ENCODE measurements at places on chromosomes 7 and 10. TPM values are rescaled to one million over a fixed set of nuclear protein-coding genes. Genes with fewer than 3 reads are reported as not detected.

Gene WIPF3
- 5.6 TPM for total RNA-seq

Gene ECD
- 28.7 TPM for total RNA-seq

Gene PRPS1L1
- not detected for total RNA-seq

Gene HNRNPF
- 110 TPM for total RNA-seq

Gene IFRD1
- 90.5 TPM for total RNA-seq

Gene UPK3B
- not detected for total RNA-seq

Gene PAX4
- total RNA-seq = not detected

DNA sequence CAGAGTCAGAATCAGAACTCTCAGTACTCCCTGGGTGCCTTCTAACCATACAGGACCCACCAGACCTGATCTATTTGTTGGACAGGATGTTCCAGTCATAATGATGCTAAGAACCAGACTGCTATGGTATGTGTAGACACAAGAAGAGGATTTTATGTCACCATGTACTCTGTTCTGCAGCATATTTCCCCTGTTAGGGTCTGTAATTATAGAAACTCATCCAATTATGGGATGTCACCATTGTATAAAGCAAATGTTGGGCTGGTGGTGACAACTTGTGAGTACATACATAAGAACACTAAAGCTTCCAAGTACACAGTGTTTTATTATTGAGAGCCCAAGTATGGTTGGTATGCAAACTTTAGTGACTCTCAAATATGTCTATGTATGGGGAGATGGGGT is 67.1 kb upstream of the AGBL3 start:
- no peak for DNase-seq

GRCh38 chr7:47104206-47104549 is 477.7 kb downstream of the TNS3 start:
- DNase-seq = no peak

DNA sequence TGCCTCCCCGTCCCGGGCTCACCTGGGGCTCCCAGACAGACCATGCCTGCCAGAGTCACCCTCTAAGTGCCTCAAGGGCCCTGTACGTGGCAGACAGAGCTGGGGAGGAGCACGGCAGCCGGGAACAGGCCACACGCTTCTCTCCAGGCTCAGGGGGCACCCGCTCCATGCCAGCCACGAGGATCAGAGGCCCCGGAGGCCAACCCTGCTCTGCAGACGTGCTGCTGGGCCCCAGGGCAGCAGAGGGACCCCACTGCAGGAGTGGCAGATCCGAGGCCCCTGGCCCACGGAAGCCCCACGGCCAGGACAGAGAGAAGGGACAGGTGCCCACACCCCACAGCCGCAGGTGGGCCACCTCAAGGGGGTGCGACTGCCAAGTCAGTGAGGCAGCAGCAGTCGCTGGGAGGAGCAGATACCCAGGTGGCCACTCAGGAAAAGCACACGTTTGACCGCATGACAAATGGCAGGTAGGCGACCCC is 58.4 kb upstream of the TNRC18 start:
- DNase-seq = no peak

GRCh38 chr7:25877802-25878789 is 273.9 kb upstream of the NFE2L3 start:
- no peak for DNase-seq

DNA sequence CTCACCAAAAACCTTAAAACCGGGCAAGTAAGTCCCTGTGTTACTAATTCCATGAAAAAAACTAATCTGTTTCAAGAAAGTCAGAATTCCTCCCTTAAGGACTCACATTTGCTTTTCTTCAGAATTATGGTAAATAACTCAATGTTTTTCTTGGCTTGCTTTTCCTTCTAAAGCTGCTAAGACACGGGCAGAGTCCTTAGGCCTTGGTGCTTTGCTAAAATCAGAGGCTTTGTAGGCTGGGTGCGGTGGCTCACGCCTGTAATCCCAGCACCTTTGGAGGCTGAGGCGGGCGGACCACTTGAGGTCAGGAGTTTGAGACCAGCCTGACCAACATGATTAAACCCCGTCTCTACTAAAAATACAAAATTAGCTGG is 32.0 kb downstream of the GNA12 start:
- no peak for DNase-seq

- DNase-seq = no peak
Measured at GRCh38 chr7:15648461-15648961, 38.0 kb downstream of the MEOX2 start.

GRCh38 chr10:79068203-79068561 is 584 bp upstream of the ZMIZ1 start:
- no peak for DNase-seq

GRCh38 chr10:132148261-132149251 is 38.2 kb upstream of the DPYSL4 start:
- no peak for DNase-seq

- DNase-seq = peak; percentile 32
Measured at GRCh38 chr10:118669020-118669791, 73.8 kb upstream of the PRLHR start.

DNA sequence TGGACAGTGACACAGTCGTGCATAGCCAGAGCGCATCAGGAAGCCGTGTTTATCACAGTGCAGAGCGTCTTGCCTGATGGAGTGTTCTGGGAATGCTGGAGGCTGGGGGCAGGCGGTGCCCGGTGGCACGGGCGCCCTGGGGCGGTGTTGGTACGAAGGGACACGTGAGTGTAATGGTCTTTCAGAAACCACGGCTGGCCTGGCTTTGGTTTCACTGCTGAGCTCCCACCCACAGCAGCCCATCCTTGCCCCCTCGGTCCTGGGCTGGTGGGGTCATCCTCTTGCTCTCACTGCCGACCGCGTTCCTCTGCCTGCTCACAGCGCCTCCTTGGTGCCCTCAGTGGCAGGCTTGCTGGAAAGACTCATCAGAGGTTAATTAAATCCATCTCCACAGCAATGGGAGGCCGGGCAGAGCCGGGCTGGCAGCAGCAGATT is 50.6 kb downstream of the NKX6-2 start:
- DNase-seq = no peak

- no peak for DNase-seq
Measured at GRCh38 chr7:17041324-17041723, 159.5 kb upstream of the AGR3 start.

GRCh38 chr10:49827297-49827696 is 65.2 kb upstream of the OGDHL start:
- DNase-seq = no peak

- no peak for DNase-seq
Measured at GRCh38 chr7:131586259-131586658, 29.8 kb upstream of the PODXL start.

DNA sequence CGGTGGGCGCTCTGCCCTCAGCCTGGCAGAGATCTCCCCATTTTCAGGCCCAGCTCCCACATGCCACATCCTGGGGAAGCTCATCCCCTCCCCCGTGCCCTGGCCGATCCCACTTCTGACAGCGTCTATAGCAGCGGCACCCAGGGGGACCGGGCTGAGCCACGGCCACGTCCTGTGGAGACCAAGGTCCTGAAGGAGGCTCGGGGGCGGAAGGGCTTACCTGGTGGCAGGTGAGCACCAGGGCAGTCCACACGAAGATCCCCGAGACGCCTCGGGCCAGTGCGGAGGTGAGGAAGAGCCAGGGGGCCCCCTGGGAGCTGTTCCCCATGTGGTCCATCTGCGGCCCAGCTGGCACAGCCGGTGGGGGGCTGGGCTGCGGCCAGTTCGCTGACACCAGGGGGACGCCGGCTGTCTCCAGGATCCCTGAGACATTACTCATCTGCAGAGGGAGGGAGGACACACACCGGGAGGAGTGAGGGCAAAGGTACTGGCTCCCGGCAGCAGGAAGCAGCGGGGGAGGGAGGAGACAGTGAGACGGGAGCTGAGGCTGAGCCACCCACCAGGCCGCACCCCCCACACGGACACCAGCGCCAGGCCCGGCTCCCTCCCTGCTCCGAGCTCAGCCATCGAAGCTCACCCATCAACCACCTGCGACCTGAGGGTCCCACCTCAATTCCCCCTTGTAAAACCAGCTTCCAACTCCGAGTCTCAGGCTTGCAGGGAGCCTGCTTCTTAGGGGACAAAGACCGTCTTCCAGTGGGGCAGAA is 776 bp downstream of the TMEM184A start:
- DNase-seq = no peak

DNA sequence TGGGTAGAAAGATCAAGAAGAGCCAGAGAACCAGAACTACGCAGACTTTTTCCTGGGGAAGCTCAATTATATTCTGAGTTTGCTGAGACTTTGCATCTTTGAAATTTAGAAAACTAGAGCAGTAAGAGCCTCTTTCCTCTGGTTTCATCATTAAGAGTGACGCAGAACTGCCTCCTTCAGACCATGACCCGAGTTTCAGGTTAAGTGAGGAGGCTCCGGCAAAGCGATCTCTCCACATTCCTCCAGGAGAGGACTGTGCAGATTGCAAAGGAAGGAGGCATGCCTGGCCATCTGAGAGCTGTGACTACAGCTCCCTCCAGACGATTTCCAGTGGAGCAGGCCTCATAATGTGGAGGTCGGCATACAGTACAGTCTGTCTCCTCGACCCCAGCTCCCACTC is 115.8 kb upstream of the LANCL2 start:
- no peak for DNase-seq

DNA sequence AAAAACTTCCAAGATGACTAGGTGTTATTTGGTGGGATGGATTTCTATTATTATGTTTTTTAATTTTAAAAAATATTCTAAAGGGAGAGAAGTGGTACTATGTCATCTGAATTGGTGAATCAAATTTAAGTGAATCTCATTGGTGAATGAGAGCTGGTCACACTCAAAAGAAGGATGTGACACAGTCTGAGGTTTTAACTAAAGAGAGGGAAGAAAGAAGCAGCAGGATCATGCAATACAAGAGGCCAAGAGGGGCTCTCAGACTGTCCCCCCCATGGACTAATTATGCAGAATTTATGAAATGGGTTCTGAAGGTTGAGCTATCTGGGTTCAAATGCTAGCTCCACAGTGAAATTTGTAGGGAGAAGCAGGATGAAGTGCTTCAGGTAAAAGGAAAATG is 16.2 kb downstream of the MACC1 start:
- DNase-seq = no peak

GRCh38 chr10:69876286-69876685 is 74.6 kb downstream of the COL13A1 start:
- no peak for DNase-seq

GRCh38 chr7:136528329-136528728 is 340.1 kb upstream of the CHRM2 start:
- no peak for DNase-seq

DNA sequence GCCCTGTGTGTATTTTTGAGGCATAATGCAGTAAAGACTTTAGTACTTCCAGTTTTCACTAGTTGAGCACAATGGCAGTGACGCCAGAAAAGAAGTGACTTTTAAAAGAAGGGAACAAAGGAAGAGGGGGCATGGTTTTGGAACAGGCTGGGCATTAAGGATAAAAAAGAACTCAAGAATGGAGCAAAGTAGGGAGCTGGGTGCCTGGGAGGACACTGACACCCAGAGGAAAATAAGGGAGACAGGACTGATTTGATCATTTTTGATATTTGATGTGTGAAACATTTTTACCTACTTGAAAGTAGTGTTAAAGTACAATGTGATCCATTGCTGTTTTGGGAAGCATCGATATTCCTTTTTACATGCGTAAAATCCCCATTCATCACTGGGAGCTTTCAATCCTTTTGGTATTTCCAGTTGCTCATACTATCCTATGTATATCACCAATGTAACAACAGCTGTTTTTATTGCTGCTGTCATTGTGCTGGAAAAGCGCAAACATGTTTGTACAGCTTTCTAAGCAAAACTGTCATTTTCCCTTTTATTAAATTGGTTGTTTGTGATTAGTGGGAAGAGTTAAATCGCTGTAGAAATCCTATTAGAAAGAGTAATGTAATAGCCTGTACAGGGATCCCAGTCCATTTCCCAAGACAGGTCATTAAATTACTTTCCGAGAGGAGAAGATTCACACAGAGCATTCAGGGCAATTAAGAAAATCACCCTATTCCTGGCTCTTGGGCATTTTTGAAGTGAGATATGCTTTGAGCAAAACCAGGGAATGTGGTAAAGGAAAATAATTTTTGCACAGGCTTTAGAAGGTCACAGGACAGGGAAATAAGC is 85.2 kb downstream of the ADAM12 start:
- DNase-seq = no peak

- no peak for DNase-seq
Measured at GRCh38 chr10:70970830-70971229, 82.5 kb upstream of the PCBD1 start.

Data from occipital lobe (tissue), 3 donors.